Left lobe of liver (tissue), 2 donors: ENCODE measurements at places on chromosomes 1 and 21.

- DNase-seq = no peak
These were observed 58.2 kb upstream of the RCC1 start for GRCh38 chr1:28447679-28448078.

DNA sequence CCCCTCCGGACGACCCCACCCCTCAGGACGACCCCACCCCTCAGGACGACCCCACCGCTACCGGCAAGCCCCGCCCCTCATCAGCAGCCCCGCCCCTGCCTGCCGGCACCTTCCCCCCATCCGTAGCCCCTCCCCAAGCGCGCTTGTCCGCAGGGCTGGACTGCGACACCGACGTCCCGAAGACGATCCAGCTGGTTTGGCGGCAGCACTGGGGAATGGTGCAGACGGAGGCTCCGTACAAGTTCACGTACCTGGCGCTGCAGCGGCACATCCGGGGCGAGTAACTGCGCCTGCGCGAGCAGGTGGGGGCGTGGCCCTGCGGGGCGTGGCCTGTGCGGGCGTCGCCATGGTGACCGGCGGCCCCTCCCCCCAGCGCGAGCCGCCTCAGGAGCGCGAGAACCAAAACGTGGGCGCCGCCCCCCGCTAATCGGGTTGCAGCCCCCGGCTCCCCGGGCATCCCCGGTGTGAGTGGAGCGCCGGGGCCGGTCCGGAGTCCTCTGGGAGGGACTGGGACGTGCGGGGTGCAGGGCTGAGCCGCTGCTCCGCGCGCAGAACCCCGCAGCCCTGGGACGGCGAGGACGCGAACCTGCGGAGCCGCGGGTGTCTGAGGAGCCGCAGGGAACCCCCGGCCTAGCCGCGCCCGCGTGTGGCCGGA, 4.9 kb downstream of the RNF223 start:
- DNase-seq = peak; percentile 81

- no peak for DNase-seq
These were observed 3.2 kb upstream of the NADK start for GRCh38 chr1:1781526-1781903.

GRCh38 chr1:35633547-35633946, 7.8 kb downstream of the PSMB2 start:
- no peak for DNase-seq

- DNase-seq = no peak
These were observed 32.7 kb upstream of the DR1 start for GRCh38 chr1:93313026-93313425.

- no peak for DNase-seq
These were observed 642 bp upstream of the CREG1 start for GRCh38 chr1:167554028-167554779.

GRCh38 chr1:244678697-244679096, 25.8 kb downstream of the DESI2 start:
- no peak for DNase-seq

GRCh38 chr1:61752921-61753389, 10.7 kb downstream of the PATJ start:
- DNase-seq = no peak

DNA sequence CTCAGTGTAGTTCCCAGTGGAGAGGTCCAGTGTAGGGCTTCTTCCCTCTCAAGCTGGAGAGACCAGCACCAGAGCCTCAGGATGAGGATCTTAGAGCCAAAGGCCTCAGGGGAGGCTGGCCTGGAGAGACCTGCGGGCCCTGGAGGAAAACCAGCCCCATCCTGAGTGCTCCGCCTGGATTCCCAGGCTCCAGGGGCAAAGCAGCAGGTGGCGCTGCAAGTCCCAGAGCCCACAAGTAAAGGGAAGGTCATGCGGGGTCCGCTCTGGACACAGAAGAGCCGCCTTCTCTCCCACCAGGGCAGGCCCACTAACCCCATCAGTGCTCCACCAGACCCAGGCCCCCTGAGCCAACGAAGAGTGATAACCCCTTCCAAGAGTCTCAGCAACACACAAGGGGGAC, 22.7 kb downstream of the PGBD5 start:
- no peak for DNase-seq

DNA sequence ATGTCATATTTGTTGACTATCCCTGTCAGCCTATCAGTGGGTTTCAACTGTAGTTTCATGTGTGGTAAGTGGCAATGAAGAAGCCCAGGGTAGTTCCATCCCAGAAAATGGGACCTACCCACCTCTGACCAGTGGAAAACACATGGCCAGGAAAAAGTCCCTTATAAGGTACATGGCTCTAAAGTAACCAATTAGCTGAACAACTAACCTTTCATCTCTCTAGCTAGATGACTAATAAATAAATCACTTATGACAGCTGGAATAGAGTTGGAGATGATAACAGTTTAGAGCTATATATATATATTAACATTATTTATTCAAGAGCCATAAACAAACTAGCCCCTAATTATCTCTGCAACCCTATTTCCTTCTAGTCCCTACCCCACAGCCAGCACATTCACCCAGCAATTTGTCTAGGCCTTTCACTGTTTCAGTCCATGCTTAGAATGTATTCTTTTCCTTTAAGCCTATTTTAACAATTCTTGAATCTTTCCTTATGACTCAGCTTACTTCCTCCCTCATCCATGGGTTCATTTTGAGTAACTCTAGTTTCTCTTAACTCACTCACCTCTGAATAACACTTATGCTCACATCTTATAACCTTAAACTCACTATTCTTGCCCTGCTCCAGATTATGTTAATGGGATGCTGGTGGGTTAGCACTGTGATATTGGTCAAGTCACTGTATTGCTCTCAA, 83.7 kb downstream of the TNFSF18 start:
- no peak for DNase-seq

DNA sequence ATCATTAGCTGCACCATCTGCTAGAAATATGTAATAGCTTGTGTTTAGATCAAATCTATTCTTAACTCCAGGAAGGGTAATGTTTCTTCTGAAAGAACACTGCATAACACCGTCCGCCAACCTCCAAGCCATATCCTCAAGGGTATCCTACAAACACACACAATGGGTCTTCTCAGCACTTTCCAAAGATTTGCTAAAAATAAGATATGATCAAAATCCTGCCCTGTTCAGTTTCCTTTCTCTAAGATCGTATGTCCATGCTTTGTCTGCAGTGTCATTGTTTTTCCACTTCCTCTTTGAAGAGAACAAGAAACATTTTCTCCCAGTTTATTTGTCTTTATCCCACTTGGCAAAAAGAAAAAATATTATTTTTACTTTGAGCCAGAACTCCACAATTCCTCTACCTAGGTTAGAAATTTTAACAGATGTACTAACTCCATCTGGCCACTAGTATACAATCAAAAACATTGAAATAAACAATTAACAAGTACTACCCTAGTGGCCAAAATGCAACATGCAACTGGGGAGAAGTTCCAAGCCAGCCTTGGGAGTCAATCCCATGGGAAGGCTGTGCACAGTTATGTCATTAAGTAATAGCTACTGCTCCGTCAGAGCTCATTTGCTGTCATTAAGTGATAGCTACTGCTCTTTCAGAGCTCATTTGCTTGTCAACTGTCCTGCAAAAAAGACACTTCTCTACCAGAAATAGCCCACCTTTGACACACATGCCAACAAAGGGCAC, 37.8 kb downstream of the FRRS1 start:
- no peak for DNase-seq

DNA sequence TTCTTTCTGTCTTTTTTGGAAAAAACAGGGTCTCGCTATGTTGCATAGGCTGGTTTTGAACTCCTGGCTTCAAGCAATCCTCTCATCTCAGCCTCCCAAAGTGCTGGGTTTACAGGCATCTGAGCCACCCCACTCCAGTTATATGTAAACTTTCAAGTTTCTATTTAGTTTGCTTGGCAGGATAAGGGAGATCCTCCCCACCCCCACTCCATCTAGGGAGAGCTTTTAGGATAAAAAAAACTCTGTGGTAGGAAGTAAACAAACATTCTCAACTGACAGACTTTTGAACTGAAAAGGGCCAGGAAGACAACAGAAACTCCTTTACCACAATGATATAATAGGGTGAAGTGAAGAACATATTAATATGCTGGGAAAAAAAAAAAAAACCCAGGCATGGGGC, 41.0 kb upstream of the ZNF326 start:
- DNase-seq = no peak

DNA sequence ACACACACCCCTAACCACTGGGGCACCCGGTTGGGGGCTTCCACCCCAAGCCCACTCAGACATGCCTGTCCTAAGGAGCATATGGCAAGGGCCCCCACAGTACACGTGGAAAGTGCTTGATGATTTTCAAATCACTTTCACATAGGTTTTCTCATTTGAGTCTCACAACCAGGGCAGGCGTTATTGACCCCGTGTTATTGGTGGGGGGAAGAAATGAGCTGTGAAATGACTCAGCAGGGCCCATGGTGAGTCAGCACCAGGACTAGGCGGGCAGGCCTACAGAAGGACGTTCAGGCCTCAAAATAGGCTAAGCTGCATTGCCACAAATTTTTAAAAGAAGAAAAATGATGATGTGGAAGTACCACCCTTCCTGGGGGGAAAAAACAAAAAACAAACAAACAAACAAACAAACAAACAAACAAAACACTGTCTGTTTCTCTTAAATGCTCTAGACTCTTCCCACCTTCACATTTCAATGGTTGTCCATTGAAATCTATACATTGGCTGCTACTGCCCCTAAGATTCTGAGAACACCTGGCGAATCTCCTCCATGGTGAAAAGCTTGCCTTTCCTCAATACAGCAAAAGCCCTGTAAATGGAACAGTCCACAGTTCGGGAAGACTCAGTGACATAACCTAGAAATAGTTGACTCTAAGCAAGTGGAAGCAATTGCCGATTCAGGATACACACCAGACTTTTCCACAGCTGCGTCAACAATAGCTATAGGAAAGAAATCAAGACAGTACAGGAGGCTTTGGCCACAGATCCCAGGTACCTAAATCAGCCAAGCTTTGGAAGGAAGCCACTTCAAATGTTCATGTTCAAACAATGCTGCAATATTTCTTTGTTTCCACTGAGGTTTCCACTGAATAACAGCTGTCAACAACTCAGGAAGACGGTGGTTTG, 234.7 kb downstream of the TOMM20 start:
- no peak for DNase-seq

DNA sequence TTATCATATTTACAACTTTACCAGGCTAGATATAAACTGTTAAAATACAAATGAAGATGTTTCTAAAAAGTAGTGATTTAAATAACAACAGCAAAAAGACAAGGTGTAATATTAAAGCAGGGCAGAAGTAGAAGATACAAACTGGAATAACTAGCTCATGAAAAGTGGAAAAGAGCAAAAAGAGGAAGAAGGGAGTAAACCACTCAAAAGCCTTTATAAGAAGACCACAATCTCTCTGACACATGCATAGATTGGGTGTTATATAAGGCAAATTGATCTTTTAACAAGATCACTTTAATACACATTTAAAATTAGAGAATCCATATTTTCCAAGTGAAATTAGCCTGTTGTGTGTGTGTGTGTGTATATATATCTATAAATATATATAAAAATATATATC, 5.0 kb downstream of the DENND1B start:
- DNase-seq = no peak

- no peak for DNase-seq
These were observed 38.2 kb downstream of the DDX20 start for GRCh38 chr1:111793923-111794322.

DNA sequence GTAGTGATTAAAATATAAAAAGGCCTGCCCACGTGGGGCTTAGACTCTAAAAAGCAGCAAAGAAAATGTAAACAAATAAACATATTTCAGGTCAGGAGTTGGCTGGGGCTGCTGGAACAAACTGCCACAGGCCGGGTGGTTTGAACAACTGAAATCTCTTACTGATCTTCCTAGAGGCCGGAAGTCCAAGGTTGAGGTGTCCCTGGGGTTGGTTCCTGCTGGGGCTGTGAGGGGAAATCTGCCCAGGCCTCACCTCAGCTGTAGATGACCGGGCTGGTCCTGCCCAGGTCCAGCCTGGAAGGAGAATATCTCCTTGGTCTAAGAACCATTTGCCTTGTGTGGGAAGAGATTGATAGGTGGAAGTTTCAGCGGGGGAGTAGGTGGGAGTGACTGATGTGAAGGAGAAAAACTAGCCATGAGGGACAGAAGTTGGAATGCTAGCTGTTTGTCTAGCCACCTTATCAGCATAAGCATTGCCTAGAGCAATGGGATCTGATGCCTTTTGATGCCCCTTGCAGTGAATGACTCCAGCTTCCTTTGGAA, 221.1 kb downstream of the DYRK1A start:
- no peak for DNase-seq

- DNase-seq = no peak
These were observed 71.5 kb downstream of the POU2F1 start for GRCh38 chr1:167292216-167292615.

DNA sequence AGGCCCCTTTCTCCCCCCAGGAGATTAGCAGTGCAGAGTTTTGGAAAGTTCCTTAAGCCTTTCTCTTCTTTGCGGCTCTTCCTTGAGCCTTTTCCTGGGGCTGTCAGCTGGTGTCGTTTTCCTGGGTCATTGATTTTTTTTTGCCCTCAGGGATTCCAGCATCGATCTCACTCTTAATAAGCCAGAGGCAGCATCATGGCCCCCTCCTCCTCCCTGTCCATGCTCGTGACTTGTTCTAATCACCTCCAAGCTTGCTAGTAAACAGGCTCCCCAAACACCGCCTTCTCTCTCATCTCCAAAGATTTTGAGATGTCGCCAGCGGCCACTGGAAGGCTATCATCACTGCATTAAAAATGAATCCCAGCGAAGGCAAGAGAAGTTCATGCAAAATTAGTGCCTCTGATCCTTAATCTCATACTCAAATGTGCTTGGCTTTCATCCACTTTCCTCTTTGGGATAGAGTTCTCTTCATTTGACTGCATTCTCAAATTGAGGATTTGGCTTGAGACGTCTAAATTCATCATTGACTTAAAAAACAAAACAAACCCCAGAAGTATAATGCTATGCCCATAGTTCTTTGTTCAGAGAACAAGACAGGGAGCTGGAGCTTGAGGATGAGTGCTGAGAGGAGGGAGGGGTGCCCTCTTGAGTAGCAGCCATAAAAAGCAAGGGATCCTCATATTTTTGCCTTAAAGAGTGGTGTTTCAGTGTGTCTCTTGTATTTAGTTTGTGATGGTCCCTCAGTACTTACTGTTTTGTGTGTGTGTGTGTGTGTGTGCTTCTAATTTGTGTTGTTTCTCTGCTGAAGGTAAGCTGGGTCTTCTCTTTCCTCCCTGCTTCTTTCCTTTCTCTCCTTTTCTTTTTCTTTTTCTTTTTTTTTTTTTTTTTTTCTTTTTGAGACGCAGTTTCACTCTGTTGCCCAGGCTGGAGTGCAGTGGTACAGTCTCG, 3.2 kb downstream of the EVA1C start:
- no peak for DNase-seq
